ENCODE measurements at places on chromosomes 11 and 22. TPM values are rescaled to one million over a fixed set of nuclear protein-coding genes. Genes with fewer than 3 reads are reported as not detected.

WNT11 gene
- 14.6 TPM for total RNA-seq

RIBC2 gene
- total RNA-seq: not detected

OR10A5 gene
- total RNA-seq: not detected

DERL3 gene
- total RNA-seq: 20.0 TPM

PRR33 gene
- total RNA-seq: not detected
